WTC11 (cell line): ENCODE measurements at places on chromosomes 3 and 15. TPM values are rescaled to one million over a fixed set of nuclear protein-coding genes. Genes with fewer than 3 reads are reported as not detected.

GRCh38 chr3:154243353-154243752 is 80.9 kb downstream of the DHX36 start:
- peaks cover 21% of the 10 kb centered on the region for H3K36me3 ChIP-seq
- no peaks in the 10 kb centered on the region for H3K27me3 ChIP-seq
- H3K4me3 ChIP-seq, result no peak overlapping the region
- no peak for DNase-seq
- H3K27ac ChIP-seq, result peak overlapping the region; percentile 3; the same call in 1 of the 2 replicates

DNA sequence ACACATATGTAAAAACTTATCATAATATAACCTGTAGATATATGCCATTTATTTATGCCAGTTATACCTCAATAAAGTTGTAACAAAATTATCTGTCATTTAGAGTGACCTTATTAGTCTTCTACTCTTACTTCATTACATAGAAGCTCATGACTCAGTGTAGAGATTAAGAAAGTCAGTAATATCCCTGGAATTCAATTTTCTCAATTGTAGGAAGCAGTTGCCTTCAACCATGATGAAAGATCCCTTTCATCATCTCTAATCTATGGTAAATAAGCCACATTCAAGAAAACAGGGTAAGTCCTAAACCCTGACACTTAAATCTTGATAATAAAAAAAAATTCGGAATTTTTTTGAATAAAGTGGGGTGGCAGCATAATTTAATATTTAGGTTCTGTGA is 216.5 kb upstream of the PEX5L start:
- no peak for DNase-seq
- H3K4me3 ChIP-seq, result no peak overlapping the region
- no peaks in the 10 kb centered on the region for H3K27me3 ChIP-seq

DNA sequence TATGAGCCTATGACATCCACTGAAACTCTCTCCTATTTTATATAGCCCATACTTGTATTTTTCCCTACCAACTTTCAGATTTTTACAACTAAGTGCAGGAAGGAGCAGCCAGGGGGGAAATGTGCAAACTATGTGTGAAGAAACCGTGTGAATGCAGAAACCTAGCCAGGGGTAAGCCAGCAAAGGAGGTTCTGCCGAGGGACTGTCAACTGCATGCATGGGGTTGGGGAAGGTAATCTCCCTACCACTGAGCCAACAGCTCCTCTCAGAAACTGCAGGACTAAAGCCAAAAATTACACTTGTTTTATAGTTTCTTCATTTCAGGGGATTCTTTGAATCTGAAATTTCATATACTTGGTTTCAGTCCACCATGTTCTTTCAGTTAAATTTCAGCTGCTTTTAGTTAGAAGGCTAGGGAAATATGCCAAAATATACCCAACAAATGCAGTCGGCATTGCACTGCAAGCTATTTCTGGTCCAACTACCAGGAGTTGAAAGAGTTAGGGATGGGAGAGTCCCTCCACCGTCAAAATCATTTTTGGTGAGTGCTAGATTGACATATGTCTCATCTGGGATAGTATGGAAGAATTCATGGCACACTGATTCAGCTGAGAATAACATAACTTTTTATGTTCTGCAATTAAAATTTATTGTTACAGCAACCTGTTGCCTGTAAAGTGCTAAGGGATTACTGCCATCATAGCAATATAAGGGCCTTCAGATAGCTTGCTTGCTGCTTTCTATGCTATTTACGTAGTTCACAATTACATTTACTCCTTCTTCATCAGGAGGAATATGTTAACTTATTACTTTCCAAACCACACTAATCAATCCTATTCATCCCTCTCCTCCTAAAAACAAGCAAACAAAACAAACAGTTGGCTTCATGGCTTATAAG is 904.2 kb downstream of the ROBO1 start:
- peak overlapping the region; percentile 3; the same call in 1 of the 2 replicates for H3K27ac ChIP-seq
- DNase-seq, result no peak
- no peak overlapping the region for H3K4me3 ChIP-seq
- H3K4me1 ChIP-seq, result peaks cover 22% of the 10 kb centered on the region

Gene LINS1
- 6.2 to 10.4 TPM (median 9.1 TPM) in 3 replicates for total RNA-seq

Gene ARGFX
- total RNA-seq, result not detected in 3 replicates

Gene ZBTB47
- total RNA-seq, result 5.2 to 5.9 TPM (median 5.6 TPM) in 3 replicates

Gene USP13
- 24.8 to 27.2 TPM (median 26.8 TPM) in 3 replicates for total RNA-seq
